Activated CD8-positive, alpha-beta memory T cell treated with anti-CD3 and anti-CD28 coated beads for 1 hour (primary cell): ENCODE measurements at places on chromosomes 6 and 20.

DNA sequence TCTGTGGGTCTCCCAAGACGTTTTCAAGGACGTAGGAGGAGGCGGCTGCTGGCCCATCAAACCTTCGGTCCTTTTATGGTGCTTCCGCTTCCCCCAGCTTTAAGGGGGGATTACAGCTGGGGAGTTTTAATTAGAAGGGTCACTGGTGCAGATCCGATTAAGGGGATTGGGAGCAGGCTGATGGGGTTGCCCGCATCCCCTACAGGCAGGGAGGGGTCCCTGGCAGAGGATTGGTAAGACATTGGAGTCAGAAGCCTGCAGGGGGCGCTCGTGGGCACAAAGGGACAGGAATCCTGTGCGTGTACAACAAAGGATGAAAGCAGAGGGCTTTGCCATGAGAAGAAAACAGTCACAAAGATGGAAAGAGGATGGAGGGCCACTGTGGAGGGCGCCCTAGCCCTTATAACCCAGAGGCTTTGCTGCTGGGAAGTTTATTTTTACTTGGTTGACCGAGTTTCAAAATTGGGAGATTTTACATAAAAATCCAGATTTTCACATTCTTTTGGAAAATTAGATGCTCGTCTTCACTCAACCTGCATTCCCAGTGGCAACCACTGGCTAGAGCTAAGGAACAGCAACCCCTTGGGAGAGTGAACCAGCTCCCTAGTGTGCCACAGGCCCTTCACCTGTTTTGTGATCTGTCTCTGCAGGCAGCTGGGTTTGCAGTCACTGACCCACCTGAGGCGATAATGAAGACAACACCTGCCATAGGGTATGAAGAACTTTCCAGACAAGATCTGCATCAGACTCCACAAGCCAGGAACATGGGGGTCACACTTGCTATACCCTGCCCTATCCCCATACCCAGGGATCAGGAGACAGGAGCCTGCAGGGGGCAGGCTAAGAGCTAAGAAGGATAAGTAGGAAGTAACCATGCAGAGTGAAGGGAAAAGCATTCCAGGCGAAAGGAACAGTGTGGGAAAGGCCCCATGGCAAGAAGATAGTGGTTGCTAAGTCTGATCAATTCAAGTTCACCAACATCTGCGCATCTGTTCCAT lies 97.7 kb downstream of the KCNB1 start:
- DNase-seq: peak; percentile 5

- DNase-seq: no peak
Observed at GRCh38 chr20:62764156-62764935, 31.9 kb upstream of the MRGBP start.

- DNase-seq: no peak
Observed at GRCh38 chr6:70717038-70717801, 49.5 kb downstream of the SMAP1 start.

GRCh38 chr6:169344750-169345065 lies 91.1 kb upstream of the THBS2 start:
- no peak for DNase-seq

DNA sequence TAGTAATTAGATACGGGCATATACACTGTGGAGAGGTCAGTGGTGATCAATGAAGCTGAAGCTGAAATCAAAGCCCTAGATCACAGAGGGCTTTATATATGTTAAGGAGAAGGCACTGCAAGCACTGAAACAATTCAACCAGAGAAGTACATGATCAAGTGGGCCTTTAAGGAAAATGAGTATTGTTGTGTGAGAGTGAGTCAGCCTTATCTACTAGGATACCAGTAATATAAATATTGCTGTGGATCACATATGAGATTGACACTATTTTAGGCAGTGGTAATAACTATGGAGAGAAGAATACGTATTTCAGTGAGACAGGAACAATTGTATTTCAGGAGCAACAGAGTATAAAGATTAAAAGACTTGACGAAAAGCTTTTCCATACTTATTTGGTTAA lies 1172.2 kb upstream of the GJE1 start:
- no peak for DNase-seq

GRCh38 chr6:137873273-137873762 lies 6.3 kb downstream of the TNFAIP3 start:
- no peak for DNase-seq

DNA sequence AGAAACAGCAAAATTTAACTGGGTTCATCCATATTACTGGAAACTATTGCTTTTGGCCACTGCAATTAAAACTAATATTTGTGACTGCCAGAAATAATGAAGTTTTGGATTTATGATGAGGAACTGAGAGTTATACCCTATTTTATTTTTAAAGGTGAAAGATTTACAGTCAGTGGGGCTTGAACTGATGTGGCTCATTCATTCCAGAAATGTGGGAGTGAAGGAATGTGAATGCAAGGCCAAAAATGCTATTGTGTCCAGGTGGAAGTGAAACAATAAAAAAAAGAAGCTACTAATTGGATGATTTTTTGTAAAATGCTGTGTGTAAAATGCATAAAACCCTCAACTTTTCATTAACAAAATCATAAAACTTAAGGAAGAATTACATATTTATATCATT lies 491.9 kb downstream of the COL12A1 start:
- DNase-seq: no peak

- no peak for DNase-seq
Observed at GRCh38 chr6:30441171-30441570, 48.1 kb upstream of the HLA-E start.

- DNase-seq: no peak
Observed at GRCh38 chr6:11718463-11718862, 60.1 kb downstream of the ADTRP start.

- no peak for DNase-seq
Observed at GRCh38 chr20:61253264-61253639, 1.2 kb downstream of the CDH4 start.

GRCh38 chr20:9454791-9455190 lies 59.6 kb upstream of the LAMP5 start:
- DNase-seq: no peak

GRCh38 chr6:40798069-40798770 lies 211.1 kb upstream of the LRFN2 start:
- DNase-seq: no peak

- DNase-seq: no peak
Observed at GRCh38 chr6:75261299-75261698, 17.7 kb upstream of the COX7A2 start.

- DNase-seq: no peak
Observed at GRCh38 chr6:100230115-100230952, 234.4 kb downstream of the SIM1 start.

DNA sequence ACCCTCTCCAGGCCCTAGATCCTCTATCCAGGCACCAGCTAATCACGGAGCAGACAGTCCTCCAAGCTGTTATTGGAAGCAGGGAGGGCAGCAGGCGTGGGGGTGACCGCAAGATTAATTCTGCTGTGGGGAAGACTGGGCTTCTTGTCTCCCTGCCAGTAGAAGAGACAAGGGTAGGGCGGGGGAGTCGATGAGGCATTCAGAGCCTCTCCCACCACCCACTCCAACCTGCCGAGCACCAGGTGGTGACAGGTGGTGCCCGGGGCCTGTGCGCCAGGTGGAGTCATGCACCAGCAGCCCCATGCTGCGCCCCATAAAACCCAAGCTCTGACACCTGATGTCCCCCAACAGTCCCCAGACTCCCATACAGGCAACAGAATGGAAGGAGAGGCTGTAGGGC lies 89.6 kb downstream of the CDH22 start:
- no peak for DNase-seq

- no peak for DNase-seq
Observed at GRCh38 chr6:47438481-47439347, 38.9 kb upstream of the CD2AP start.
